ENCODE measurements at places on chromosomes 3 and 15.
A peak's percentile ranks its signal among the peaks of the same experiment; 100 is the strongest.

GRCh38 chr3:16883057-16883722 lies 1.6 kb upstream of the PLCL2 start:
- DNase-seq = no peak

- peak; percentile 16 for DNase-seq
Observed at GRCh38 chr3:189355481-189356201, 183.9 kb downstream of the TPRG1 start.

DNA sequence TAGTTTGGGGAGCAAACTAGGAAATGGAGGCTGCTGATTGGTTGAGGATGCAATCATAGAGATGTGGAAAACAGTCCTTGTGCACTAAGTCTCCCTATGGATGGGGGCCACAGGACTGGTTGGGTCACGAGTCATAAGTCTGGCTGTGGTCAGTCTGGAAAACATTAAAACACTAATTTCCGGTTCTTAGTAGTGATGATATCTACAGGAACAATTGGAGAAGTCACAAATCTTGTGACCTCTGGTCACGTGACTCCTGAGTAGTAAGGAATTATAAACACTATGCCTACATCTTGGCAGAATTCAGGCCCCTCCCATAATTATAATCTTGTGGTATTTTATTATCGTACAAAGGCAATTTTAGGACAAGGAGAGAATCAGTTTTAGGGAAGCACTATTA lies 317.3 kb upstream of the ARPP21 start:
- no peak for DNase-seq

- DNase-seq = no peak
Observed at GRCh38 chr3:80586338-80586737, 818.5 kb upstream of the ROBO1 start.

DNA sequence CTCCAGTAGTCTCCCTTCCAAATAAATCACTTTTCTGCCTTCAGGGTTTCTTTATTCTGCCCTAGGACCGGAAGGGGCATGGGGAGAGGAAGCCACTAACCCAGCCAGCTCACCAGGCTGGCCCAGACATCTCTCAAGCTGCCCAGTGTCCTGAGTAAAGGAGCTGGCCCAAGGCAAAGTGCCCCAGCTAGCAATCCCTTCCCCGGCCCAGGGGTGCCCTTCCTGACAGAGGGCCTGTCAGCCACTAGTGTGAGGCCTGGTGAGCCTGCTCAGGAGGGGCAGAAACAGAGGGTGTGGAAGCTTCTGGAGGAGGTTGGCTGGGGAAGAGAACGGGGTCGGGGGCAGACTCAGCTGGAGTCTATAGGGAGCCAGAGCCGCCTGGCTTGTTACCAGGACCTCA lies 22.2 kb downstream of the SHF start:
- DNase-seq = no peak

DNA sequence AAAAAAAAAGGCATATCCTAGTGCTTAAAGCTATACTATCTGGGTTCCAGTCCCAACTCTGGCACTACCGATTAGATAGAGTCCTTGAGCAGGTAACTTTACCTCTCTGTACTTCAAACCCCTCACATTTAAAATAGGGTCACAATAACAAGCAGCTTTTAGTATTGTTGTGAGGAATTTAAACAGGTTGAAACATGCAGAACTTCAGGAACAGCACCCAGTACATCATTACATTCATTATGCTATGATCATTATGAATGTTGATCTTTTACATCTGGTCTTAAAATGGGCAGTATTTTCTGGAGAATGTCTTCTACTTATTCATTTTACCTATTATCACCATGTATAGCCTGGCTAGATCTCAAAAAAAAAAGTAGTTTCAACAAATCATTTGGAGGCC lies 176.1 kb upstream of the CCDC54 start:
- DNase-seq = no peak

GRCh38 chr3:46372492-46373359 lies 2.0 kb downstream of the CCR5 start:
- DNase-seq = no peak

GRCh38 chr3:60001369-60001768 lies 951.5 kb upstream of the CFAP20DC start:
- DNase-seq = peak; percentile 21

- DNase-seq = no peak
Observed at GRCh38 chr15:41417418-41418195, 712 bp downstream of the RTF1 start.

GRCh38 chr15:59329570-59330350 lies 42.9 kb downstream of the MYO1E start:
- DNase-seq = no peak

GRCh38 chr3:87367736-87368135 lies 91.4 kb upstream of the POU1F1 start:
- no peak for DNase-seq

DNA sequence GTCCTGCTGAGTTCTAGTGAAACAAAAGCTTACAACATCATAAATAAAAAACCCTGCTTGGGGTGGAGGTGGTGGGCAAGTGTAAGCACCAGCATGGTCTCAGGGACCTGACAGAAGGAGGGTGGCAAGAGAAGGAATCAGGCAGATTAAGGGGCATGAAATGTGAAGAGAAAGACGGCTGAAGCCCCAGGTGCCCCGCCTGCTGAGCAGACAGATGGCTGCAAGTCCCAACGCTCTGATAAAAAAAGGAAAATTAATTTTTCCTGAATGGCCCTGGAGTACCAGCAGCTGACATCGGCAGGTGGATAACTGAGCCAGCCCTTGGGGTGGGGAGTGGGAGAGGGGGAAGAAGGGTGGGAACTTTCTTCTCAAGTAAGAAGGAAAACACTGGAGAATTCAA lies 137.9 kb downstream of the XXYLT1 start:
- no peak for DNase-seq

DNA sequence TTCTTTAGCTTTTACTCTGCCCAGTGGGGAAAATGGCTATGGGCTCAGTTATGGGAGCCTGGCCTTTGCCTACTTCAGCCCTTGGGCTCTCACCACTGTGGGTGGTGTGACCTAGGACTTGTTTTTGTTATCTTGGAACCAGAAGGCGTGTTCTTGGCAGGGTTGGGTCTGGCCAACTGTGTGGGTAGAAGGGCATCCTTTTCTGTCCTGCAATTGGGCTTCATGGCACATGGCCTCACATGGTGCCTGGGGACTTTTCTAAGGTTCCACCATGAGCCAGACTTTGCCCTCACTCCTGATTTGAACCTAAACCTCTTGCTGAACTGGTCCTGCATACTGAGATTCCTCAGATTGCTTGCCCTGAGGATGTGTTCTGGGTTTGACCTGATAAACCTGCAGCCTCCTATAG lies 1.7 kb downstream of the GLYCTK start:
- DNase-seq = no peak

DNA sequence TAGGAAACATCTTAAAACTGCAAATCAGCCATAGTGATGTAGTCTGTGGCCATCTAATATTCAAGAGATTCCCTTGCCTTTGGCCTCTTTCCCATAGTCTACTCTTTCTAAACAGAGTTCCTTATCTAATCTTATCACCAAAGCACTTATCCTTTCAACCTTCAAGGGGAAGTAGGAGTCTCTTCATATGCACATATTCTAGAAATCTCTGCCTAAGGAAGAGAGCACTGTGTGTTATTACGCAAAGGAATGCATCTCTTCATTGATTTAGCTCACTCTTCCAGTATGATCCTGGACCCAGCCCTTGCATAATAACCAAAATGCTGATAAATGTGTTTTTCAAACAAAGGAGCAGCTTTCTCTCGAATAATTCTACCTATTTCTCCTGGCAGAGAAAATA lies 253.7 kb upstream of the TPRG1 start:
- no peak for DNase-seq

- no peak for DNase-seq
Observed at GRCh38 chr15:79058260-79058850, 32.2 kb downstream of the RASGRF1 start.

DNA sequence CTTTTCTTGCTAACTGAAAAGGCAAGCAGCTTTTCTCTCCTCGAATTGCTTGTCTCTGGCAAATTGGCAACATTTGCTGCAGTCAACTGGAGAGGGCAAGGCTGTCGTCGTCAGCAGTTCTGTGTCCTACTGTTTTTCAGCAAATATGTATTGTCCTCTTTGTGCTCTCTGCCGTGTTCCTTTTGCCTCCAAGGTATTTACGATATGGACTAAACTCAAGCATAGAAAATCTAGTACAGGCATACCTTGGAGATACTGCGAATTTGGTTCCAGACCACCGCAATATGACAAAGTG lies 558 bp upstream of the SLC30A4 start:
- no peak for DNase-seq

GRCh38 chr15:91890614-91891013 lies 37.1 kb downstream of the SLCO3A1 start:
- DNase-seq = no peak

DNA sequence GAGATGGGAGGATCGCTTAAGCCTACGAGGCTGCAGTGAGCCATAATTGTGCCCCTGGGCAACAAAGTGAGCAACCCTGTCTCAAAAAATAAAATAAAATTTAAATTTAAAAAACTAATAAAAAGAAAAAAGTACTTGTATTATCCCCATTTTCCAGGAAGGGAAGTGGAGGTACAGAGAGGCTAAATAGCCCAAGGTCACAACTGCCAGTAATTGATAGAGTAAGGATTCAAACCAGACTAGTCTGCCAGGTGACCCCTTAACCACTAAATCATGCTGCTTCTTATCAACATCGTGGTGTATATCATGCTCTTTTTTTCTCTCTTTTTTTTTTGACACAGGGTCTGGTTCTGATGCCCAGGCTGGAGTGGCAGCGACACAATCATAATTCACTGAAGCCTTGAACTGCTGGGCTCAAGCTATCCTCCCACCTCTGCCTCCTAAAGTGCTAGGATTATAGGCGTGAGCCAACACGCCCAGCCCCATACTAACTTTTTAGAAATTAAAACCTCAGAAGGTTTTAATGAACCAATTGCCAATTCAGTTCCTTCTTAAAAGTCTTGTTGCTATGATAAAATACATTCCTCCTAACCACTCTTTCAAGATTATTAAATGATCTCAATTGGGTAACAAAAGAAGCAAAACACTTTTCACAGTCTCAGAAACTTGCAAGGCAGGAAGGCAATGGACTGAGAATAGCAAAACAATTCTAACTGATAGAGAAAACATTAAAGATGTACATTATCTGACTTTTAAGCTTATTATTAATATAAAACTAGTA lies 30.5 kb downstream of the HERC1 start:
- DNase-seq = no peak

GRCh38 chr3:107421170-107421792 lies 44.0 kb downstream of the CCDC54 start:
- peak; percentile 60 for DNase-seq

DNA sequence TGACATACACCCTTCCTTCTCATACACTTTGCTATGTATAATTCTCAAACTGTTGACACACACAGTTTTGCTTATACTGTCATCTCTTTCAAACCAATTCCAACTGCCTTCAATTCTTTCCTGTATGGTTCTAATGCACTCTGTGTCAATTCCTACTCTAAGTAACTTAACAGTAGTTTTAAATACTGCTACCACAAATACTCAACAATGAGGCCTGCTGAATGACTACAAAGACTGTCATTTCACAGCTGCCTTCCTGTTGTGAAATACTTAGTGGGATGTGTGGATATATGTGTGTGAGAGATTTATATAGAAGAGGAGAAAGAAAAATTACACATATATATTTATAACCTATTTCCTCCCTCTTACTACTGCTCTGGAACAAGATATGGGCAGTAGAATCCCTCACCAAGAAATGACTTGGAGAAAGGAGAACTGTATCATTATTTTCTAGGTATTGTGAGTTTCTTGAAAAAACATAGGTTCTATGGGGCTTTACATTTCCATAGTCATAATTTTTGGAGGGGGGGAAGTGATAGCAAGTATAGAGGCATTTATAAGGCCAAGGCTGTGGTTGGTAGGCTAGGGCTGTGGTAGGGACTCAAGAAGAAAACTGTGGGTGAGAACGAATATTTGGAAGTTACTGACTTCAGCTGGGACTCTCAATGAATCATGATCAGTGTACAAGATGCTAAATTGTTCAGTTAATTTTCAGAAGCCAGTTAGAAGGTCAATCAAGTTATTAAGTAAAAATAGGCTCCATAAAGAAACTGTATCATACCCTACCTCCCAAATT lies 88.7 kb downstream of the ANKRD28 start:
- no peak for DNase-seq

GRCh38 chr3:81485444-81485865 lies 276.0 kb downstream of the GBE1 start:
- peak; percentile 3 for DNase-seq

DNA sequence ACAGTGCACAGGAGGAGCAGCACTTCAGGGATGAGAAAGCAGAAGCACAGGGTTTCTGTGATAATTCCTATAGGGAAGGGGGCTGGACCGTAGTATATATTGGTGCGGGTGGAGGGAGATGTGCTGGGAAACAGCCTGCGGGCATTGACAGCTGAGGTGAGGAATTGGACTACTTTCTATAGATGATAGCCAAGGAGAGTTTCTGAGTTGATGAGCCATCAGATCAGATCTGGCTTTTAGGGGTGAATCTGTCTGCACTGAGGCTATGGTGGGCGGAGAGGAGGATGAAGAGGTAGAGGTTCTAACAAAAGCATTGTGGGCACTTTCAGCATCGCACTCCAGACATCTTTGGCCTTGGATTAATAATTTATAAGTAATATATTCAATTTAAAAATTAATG lies 33.1 kb downstream of the SELENOT start:
- DNase-seq = no peak

- DNase-seq = no peak
Observed at GRCh38 chr3:25335356-25335755, 92.7 kb upstream of the RARB start.

DNA sequence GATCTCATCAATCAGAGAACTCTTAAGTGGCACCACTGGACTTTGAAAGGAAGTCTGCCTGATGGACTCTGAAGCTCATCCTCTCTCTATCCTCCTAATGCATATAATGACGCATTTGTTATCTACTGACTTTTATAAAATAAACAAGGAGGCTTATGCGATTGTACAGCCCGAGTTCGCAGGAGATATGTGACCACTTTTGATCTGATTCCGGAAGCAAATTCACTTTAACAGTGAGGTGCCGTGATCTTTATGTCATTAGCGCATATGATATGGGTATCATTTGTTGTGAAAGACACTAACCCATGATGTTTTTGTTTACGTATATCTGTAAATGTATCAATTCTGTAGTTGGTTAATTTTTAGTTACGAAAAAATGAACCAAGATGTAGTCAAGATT lies 427 bp upstream of the RNF111 start:
- DNase-seq = no peak

- no peak for DNase-seq
Observed at GRCh38 chr3:188212308-188212969, 58.5 kb downstream of the LPP start.

GRCh38 chr15:61057376-61057775 lies 171.7 kb downstream of the RORA start:
- no peak for DNase-seq

- DNase-seq = no peak
Observed at GRCh38 chr15:31024979-31025378, 33.6 kb upstream of the MTMR10 start.

- no peak for DNase-seq
Observed at GRCh38 chr3:46416811-46417510, 9.9 kb downstream of the CCRL2 start.

DNA sequence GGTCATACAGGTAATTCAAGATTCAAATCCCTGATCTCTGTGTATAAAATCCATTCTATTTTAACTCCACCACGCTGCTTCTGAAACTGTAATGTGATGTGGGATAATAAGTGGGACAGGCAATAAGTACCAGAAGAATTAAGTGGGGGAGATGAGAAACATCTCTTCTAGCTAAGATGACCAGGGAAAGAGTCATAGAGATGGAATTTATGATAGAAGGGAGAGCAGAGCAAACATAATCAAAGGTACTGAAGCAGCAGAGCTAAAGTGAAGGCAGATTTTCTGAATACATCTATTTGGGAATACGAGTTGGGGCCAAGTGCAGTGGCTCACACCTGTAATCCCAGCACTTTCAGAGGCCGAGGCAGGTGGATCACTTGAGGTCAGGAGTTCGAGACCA lies 4.9 kb downstream of the MRPL47 start:
- no peak for DNase-seq

- no peak for DNase-seq
Observed at GRCh38 chr3:151016478-151016795, 43.9 kb upstream of the CLRN1 start.

Data from CD4-positive, alpha-beta T cell treated with Interferon alpha-2 for 1 hour (primary cell).